ENCODE measurements at places on chromosomes 16 and 17.

GRCh38 chr17:16877099-16877498, 94.8 kb downstream of the TNFRSF13B start:
- DNase-seq = no peak

GRCh38 chr16:81456523-81457325, 12.1 kb downstream of the CMIP start:
- no peak for DNase-seq

- no peak for DNase-seq
These were observed 51.6 kb downstream of the PRMT7 start for GRCh38 chr16:68362262-68362913.

GRCh38 chr16:29675811-29676643, 3.0 kb upstream of the QPRT start:
- DNase-seq = no peak

- DNase-seq = no peak
These were observed 360.3 kb upstream of the KIF2B start for GRCh38 chr17:53462393-53462811.

DNA sequence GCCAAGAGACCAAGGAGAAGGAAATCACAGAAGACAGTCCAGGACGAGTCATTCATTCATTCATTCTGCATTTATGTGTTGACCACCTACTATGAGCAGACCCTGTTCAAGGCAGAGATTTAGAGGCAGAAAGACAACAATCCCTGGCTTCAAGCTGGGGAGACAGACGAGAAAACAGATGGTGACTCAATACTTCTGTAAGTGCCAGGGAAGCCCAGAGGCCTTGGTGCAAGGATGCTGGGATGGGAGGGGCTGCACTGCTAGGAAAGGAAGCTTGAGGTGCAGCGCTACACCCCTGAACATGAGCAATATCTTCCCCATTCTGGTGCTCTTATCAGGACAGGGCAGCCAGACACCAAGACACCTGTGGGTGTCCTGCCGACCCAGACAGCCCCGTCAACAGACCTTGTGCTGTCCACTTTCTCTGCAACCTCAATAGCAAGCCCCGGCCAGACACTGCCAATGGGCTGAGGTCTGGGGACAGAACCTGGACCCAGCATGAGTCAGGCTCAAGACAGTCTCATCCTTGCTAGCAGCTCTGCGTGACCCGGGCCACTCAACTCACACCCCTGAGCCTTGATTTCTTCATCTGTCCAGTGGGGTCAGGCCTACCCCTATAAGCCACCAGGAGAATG, 163.5 kb downstream of the COPRS start:
- DNase-seq = no peak

Measured in NCI-H146 (cell line).